Adrenal gland (tissue), 19 donors: ENCODE measurements at places on chromosomes 16 and 17. TPM values are rescaled to one million over a fixed set of nuclear protein-coding genes. Genes with fewer than 3 reads are reported as not detected.

HSD11B2 gene
- 6.2 TPM for total RNA-seq

CEP112 gene
- 4.2 TPM for total RNA-seq

SHISA6 gene
- total RNA-seq = 0.60 TPM

SLC5A10 gene
- not detected for total RNA-seq

KRT33B gene
- total RNA-seq = not detected

KRTAP4-6 gene
- total RNA-seq = not detected

SLC9A5 gene
- total RNA-seq = 0.35 TPM

LPO gene
- total RNA-seq = not detected

CMTM1 gene
- total RNA-seq = 0.36 TPM

PMP22 gene
- 91.7 TPM for total RNA-seq

TNP2 gene
- not detected for total RNA-seq

GPR142 gene
- total RNA-seq = not detected

CACNG5 gene
- total RNA-seq = not detected

RGS11 gene
- 2.1 TPM for total RNA-seq

ABCA9 gene
- 14.8 TPM for total RNA-seq

C16orf95 gene
- 6.2 TPM for total RNA-seq

- no peaks in the 10 kb centered on the region for H3K36me3 ChIP-seq
- DNase-seq = no peak
- no peaks in the 10 kb centered on the region for H3K27me3 ChIP-seq
- no peak overlapping the region for H3K27ac ChIP-seq
- peaks cover 14% of the 10 kb centered on the region for H3K4me1 ChIP-seq
- H3K4me3 ChIP-seq = no peak overlapping the region
These were observed 20.8 kb upstream of the LRRC37A3 start for GRCh38 chr17:64940055-64940454.

- no peaks in the 10 kb centered on the region for H3K36me3 ChIP-seq
- DNase-seq = no peak
- no peaks in the 10 kb centered on the region for H3K4me1 ChIP-seq
- no peak overlapping the region for H3K27ac ChIP-seq
These were observed 308.3 kb downstream of the FOXL1 start for GRCh38 chr16:86886651-86887050.

- H3K36me3 ChIP-seq = no peaks in the 10 kb centered on the region
- peaks cover 45% of the 10 kb centered on the region for H3K4me1 ChIP-seq
- peak; percentile 62 for DNase-seq
- no peak overlapping the region for H3K4me3 ChIP-seq
These were observed 143.9 kb downstream of the CCDC182 start for GRCh38 chr17:57601143-57601735.

GRCh38 chr17:81128774-81129173 is 36.5 kb upstream of the PVALEF start:
- H3K36me3 ChIP-seq = no peaks in the 10 kb centered on the region
- H3K4me1 ChIP-seq = no peaks in the 10 kb centered on the region
- no peak for DNase-seq
- H3K4me3 ChIP-seq = no peak overlapping the region

GRCh38 chr17:78840530-78840779 is 159 bp downstream of the USP36 start:
- DNase-seq = no peak
- H3K4me1 ChIP-seq = peaks cover 18% of the 10 kb centered on the region
- no peaks in the 10 kb centered on the region for H3K36me3 ChIP-seq
- H3K27me3 ChIP-seq = no peaks in the 10 kb centered on the region

DNA sequence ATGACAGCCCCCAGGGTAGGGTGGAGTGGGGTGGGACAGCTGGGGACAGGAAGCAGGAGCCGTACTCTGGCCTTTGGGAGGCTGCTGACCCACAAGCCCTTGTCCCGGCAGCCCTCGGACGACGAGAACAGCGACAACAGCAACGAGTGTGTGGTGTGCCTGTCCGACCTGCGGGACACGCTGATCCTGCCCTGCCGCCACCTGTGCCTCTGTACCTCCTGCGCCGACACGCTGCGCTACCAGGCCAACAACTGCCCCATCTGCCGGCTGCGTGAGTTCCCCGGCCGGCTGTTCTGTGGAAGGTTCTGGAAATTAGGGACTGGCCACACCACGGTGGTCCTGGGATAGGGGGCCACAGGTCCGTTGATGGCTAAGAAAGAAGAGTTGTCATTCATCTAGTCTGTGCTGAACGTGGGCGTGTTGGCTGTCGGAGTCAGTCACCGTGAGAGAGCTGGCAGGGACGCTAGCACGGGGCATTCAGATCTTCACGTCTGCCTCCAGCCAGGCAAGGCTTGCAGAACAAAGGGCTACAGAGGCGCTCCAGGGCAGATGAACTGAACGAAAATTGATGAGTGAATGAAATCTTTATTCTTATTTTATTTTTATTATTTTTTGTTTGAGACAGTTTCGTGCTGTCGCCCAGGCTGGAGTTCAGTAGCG is 19.8 kb upstream of the NUDT16L1 start:
- peaks cover 24% of the 10 kb centered on the region for H3K4me1 ChIP-seq
- no peaks in the 10 kb centered on the region for H3K27me3 ChIP-seq
- no peaks in the 10 kb centered on the region for H3K36me3 ChIP-seq
- no peak overlapping the region for H3K27ac ChIP-seq

GRCh38 chr17:18006495-18007239 is 32.3 kb downstream of the ATPAF2 start:
- no peak overlapping the region for H3K27ac ChIP-seq
- H3K27me3 ChIP-seq = no peaks in the 10 kb centered on the region
- no peak for DNase-seq
- no peak overlapping the region for H3K4me3 ChIP-seq
- H3K36me3 ChIP-seq = no peaks in the 10 kb centered on the region
- H3K4me1 ChIP-seq = no peaks in the 10 kb centered on the region

DNA sequence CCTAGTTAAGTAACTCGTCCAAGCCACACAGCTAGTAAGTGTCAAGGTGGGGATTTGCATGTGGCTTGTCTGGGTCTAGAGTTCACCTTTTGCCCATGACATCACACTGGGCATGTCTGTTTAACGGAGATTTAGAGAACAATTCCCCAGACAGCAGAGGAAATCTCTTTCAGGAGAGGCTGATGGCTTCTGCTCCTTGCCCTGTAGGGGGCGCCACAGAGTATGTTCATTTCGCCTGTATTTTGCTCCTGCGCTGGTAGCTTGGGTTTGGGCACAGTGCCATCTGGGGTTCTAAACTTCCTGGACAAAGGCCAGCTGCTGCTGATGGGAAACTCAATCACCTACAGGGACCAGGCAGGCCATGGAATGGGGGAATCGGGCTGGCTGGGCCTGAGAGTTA is 20.4 kb downstream of the OTOA start:
- no peaks in the 10 kb centered on the region for H3K36me3 ChIP-seq
- no peak overlapping the region for H3K4me3 ChIP-seq
- DNase-seq = peak; percentile 52
- no peak overlapping the region for H3K27ac ChIP-seq
- H3K27me3 ChIP-seq = no peaks in the 10 kb centered on the region
- H3K4me1 ChIP-seq = no peaks in the 10 kb centered on the region

GRCh38 chr16:52453644-52454043 is 93.3 kb downstream of the TOX3 start:
- H3K36me3 ChIP-seq = no peaks in the 10 kb centered on the region
- H3K4me1 ChIP-seq = no peaks in the 10 kb centered on the region
- no peak for DNase-seq
- no peak overlapping the region for H3K4me3 ChIP-seq

GRCh38 chr17:30340801-30341356 is 7.0 kb upstream of the TMIGD1 start:
- no peaks in the 10 kb centered on the region for H3K36me3 ChIP-seq
- peaks cover 17% of the 10 kb centered on the region for H3K4me1 ChIP-seq
- H3K27me3 ChIP-seq = no peaks in the 10 kb centered on the region
- no peak for DNase-seq
- no peak overlapping the region for H3K4me3 ChIP-seq
- no peak overlapping the region for H3K27ac ChIP-seq

DNA sequence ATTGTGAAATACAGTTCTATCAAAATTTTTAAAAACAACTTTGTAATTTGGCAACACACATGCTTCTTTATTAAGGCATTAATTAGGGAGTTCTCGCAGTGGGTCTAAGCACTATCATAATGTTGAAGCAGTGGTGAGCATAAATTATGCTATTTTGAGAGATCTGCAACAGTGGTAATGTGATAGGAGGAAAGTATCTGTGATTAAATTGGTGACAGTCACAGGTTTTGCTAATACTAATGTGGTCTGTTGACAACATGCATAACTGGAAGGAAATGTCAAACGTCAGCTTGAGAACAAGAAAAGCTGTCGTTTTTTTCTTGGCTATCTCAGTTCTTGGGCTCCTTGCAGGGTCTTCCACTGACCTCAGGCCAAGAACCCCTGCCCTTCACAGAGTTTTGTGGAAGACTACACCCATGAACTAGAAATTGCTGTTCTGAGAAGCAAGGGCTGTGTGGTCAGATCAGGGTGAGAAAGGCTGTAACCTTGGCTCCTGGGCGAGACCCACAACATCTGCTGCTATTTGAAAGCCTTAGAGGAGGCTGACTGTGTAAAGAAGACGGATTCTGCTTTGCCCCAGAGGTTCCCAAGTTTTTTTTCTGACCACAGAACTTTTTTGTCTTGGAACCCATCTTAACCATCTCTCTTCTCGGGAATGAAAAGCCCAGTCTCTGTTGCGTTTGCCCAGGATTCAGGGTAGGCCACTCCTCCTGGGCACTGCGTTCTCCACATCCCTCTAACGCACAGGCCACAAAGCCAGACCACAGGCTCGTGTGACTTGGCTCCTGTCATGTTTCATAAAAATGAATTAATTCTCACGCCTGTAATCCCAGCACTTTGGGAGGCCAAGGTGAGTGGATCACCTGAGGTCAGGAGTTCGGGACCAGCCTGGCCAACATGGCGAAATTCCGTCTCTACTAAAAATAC is 13.9 kb downstream of the ATP2A1 start:
- no peaks in the 10 kb centered on the region for H3K4me1 ChIP-seq
- DNase-seq = no peak
- H3K4me3 ChIP-seq = no peak overlapping the region
- H3K27ac ChIP-seq = no peak overlapping the region
- H3K27me3 ChIP-seq = no peaks in the 10 kb centered on the region

DNA sequence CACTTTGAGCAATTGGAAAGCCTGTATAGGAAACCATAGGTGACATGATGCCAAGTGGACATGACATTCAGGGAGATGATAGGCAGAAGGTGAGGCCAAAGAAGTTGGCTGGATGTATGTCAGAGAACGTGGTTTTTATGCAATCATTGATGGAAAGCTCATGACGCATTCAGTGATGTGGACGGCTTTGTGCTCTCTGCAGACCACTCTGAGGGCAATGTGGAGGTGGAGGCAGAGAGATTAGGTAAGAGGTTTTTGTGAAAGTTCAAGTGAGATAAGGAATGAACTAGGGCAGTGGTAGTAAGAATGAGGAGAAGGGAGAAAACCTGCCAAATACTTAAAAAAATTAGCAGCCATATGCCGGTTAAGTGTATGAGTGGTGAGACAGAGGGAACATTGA is 99.0 kb downstream of the PRKCA start:
- H3K36me3 ChIP-seq = no peaks in the 10 kb centered on the region
- no peak for DNase-seq
- H3K27ac ChIP-seq = no peak overlapping the region
- H3K4me3 ChIP-seq = no peak overlapping the region

DNA sequence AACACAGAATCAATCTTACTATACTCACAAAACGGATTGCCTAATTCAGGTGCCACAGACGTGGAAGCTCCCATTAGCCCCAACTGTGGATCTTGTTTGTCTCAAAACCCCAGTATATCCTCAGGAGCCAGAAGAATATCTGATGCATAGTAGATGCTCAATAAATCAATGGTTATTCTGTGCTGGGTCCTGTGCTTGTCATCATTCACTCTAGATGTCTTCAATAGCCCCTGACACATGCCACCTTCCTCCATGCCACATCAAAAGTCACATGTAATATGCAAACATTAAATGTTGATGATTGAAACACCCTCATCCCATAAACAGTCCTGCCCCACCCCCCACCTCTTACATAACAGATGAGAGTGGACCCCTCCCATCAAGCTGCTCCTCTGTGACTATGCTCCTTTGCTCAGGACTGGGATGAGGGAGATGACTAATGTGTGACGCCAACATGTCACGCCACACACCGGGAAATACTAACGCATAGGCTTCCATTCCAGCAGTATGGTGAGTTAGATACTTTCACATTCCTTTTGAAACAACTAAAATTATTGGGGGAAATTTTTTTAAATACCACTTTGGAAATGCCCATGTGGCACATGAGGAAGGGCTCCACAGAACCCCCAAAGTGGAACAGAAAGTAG is 267.6 kb upstream of the SDK2 start:
- no peaks in the 10 kb centered on the region for H3K4me1 ChIP-seq
- H3K36me3 ChIP-seq = no peaks in the 10 kb centered on the region
- H3K27ac ChIP-seq = no peak overlapping the region

- H3K36me3 ChIP-seq = no peaks in the 10 kb centered on the region
- H3K27ac ChIP-seq = no peak overlapping the region
- no peaks in the 10 kb centered on the region for H3K27me3 ChIP-seq
These were observed 206.9 kb upstream of the CACNG5 start for GRCh38 chr17:66627985-66628384.

- H3K4me3 ChIP-seq = no peak overlapping the region
- no peaks in the 10 kb centered on the region for H3K27me3 ChIP-seq
- peaks cover 67% of the 10 kb centered on the region for H3K36me3 ChIP-seq
- peak overlapping the region; percentile 91 for H3K27ac ChIP-seq
- H3K4me1 ChIP-seq = peaks cover 5% of the 10 kb centered on the region
These were observed 28.3 kb downstream of the TTC19 start for GRCh38 chr17:16027708-16028584.

GRCh38 chr16:1751946-1752345 is 19.4 kb downstream of the NME3 start:
- no peak overlapping the region for H3K27ac ChIP-seq
- no peaks in the 10 kb centered on the region for H3K4me1 ChIP-seq
- H3K36me3 ChIP-seq = no peaks in the 10 kb centered on the region

DNA sequence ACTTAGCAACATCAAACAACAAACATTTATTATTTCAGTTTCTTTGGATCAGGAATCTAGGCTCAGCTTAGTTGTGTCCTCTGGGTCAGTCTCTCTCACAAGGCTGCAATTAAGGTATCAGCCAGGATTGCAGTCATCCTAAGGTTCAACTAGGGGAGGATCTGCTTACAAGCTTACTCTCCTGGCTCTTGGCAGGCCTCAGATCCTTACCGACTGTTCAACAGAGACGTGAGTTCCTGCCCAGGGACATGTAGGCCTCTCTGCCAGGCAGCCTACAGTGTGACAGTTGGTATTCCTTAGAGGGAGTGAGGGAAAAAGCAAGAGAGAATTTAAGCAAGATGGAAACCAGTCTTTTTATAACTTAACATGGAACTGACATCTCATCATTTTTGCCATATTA is 294.0 kb downstream of the ZFHX3 start:
- DNase-seq = no peak
- no peaks in the 10 kb centered on the region for H3K36me3 ChIP-seq
- H3K4me1 ChIP-seq = no peaks in the 10 kb centered on the region
- no peaks in the 10 kb centered on the region for H3K27me3 ChIP-seq

- no peak for DNase-seq
- no peak overlapping the region for H3K4me3 ChIP-seq
- H3K36me3 ChIP-seq = no peaks in the 10 kb centered on the region
- no peaks in the 10 kb centered on the region for H3K27me3 ChIP-seq
These were observed 340.7 kb downstream of the SLC39A11 start for GRCh38 chr17:72751746-72752145.
